MM.1S (cell line): ENCODE measurements at places on chromosomes 7 and 10.

DNA sequence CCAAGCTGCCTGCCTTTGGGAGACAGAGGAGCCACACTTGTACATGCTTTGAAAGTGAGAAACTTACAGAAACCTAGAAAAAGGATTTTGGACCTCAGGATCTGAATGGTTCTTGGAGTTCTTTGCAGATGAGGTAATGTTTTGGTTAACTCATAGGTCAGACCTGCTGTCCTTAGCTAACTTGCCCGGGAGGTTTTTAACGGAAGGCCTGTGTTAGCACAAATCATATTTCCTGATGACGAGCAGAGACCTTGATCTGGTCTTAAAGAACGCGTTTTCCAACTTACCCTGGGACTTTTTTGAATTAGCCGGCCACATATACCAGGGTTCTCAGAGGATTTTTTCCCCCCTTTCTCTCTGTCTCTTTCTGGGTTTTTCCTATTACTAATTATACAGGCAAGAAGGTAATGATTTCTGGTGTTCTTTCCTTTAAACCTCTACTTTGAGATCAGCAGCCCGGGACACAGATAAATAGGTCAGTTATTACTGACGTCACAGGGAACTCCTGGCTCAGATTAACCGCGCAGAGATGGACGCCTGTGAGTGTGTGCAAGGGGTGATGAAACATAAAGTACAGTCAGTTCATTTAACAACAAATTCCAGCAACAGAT, 101.7 kb upstream of the KLF6 start:
- H3K4me1 ChIP-seq: no peaks in the 10 kb centered on the region
- no peak overlapping the region for H3K4me3 ChIP-seq
- no peak overlapping the region for H3K27ac ChIP-seq
- H3K27me3 ChIP-seq: no peaks in the 10 kb centered on the region
- H3K36me3 ChIP-seq: no peaks in the 10 kb centered on the region

- H3K4me3 ChIP-seq: no peak overlapping the region
- H3K36me3 ChIP-seq: 0 out of 2 replicates have a peak, but pooled peaks cover 2% of the 10 kb centered on the region
- peaks cover 6% of the 10 kb centered on the region; the same call in 1 of the 2 replicates for H3K4me1 ChIP-seq
- no peak for DNase-seq
- H3K27ac ChIP-seq: no peak overlapping the region
- H3K27me3 ChIP-seq: no peaks in the 10 kb centered on the region
Measured at GRCh38 chr10:130177250-130177649, 41.1 kb downstream of the GLRX3 start.

DNA sequence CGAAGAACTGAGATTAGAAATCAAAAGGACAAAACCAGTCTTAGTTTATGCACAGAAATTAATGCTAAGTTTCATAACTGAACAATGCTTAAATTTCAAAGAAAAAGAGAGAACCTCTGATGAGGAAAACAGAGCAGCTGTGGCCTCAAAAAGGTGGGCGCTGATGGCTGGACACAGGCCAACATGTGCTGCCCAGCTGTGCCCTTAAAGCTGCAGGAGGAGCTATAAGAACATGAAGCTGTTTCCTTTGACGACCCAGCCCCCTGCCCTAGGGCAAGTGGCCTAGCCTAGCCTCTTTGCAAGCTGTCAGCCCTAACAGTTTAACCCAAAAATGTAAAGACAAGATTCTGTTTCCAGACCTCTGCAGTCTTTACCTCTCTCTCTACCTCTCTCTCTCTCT, 107.7 kb downstream of the GRID1 start:
- no peak overlapping the region for H3K4me3 ChIP-seq
- H3K36me3 ChIP-seq: no peaks in the 10 kb centered on the region
- no peaks in the 10 kb centered on the region for H3K4me1 ChIP-seq
- DNase-seq: no peak
- no peaks in the 10 kb centered on the region for H3K27me3 ChIP-seq

DNA sequence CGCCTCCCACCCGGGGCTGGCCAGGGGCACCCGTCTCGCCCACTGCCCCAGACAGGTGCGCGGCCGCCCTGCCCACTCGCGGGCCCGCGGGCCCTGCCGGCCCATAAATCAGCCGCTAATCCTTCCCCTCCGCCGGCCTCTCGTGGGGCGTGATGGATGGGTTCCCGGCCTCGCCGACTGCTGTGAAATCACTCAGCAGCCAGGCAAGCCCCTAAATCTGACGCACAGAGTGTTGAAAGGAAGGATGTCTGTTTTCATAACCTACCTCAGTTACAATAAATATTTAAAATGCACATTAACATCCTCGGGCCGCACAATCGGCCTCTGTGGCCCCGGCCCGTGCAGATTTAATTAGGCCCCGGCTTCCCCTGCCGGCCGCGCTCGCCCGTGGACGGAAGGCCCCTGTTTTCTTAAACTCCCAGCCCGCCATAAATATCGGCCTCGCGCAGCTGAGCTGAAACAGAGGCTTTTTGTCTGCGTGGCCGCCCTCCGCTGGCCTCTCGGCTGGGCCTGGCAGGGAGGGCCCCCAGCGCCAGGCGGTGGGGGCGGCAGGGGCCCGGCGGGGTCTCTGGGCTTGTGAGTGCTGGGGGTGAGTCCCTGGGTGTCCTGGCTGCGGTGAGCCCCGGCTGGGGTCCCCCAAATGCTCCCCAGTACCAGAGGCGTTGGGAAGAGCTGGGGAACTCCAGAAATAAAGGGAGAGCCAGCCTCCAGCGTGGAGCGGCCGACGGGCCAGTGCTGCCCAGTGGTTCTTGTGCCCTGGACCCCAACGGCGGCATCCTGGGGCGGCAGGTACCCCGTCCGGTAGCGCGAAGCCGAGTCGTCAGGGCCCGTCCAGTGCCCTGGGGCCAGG, 90.7 kb downstream of the UNCX start:
- DNase-seq: no peak
- no peaks in the 10 kb centered on the region for H3K36me3 ChIP-seq
- H3K4me1 ChIP-seq: no peaks in the 10 kb centered on the region
- no peak overlapping the region for H3K27ac ChIP-seq
- H3K4me3 ChIP-seq: no peak overlapping the region

DNA sequence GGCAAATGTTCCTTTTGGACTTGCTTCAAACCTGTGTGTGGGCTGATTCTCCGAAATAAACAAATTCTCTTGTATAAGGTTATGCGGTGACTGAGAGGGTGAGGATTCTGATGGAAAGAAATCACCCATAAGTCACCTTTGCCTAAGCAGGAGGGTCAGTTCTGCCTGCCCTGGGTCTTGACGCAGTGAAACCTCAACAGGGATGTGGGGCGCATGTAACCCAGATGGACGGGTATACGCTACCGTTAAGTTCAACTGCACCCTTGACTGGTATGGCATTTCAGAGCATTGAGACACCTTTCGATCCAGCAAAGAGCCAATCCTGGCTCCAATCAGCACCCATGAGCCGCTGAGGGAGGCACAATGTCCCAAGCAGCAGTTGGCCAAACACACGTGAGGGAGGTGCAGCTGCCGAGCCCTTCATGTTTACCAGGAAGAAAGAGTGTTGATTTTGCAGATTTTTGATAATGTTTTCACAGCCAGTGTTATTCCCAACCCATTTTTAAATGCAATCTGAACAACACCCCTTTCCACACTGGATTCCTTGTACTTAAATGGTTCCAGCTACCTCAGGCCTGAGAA, 48.1 kb downstream of the SORBS1 start:
- no peaks in the 10 kb centered on the region for H3K36me3 ChIP-seq
- H3K4me1 ChIP-seq: no peaks in the 10 kb centered on the region
- no peaks in the 10 kb centered on the region for H3K27me3 ChIP-seq
- no peak overlapping the region for H3K27ac ChIP-seq
- no peak for DNase-seq

GRCh38 chr10:82850191-82850590, 975.2 kb downstream of the NRG3 start:
- no peaks in the 10 kb centered on the region for H3K4me1 ChIP-seq
- H3K27ac ChIP-seq: no peak overlapping the region
- no peak for DNase-seq

GRCh38 chr7:2106440-2106839, 126.3 kb downstream of the MAD1L1 start:
- no peaks in the 10 kb centered on the region for H3K27me3 ChIP-seq
- H3K27ac ChIP-seq: no peak overlapping the region
- H3K4me3 ChIP-seq: no peak overlapping the region
- no peaks in the 10 kb centered on the region for H3K36me3 ChIP-seq
- no peak for DNase-seq
